ENCODE measurements at places on chromosomes 6 and 20. TPM values are rescaled to one million over a fixed set of nuclear protein-coding genes. Genes with fewer than 3 reads are reported as not detected.

TMEM170B gene
- 2.1 TPM for total RNA-seq

GRCh38 chr6:47268572-47269187, 41.0 kb downstream of the TNFRSF21 start:
- DNase-seq, result no peak

- DNase-seq, result no peak
Measured at GRCh38 chr20:53891306-53891894, 179.0 kb downstream of the BCAS1 start.

DNA sequence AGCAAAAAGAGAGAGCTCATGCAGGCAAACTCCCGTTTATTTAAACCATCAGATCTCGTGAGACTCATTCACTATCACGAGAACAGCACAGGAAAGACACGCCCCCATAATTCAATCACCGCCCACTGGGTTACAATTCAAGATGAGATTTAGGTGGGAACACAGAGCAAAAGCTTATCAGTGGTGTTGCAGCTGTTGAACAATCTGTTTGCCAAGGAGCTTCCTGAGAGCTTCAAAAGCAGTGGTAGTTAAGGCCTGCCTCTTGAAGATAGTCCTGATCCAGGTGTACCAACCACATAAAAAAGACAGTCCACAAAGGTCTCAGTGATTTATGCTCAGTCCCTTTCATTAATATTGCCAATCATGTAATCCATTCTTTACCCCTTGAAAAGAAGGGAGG, 269.4 kb upstream of the IRAK1BP1 start:
- DNase-seq, result no peak

GRCh38 chr6:106063448-106063850, 22.7 kb upstream of the PRDM1 start:
- no peak for DNase-seq

- no peak for DNase-seq
Measured at GRCh38 chr6:14274546-14275492, 157.2 kb downstream of the CD83 start.

DNA sequence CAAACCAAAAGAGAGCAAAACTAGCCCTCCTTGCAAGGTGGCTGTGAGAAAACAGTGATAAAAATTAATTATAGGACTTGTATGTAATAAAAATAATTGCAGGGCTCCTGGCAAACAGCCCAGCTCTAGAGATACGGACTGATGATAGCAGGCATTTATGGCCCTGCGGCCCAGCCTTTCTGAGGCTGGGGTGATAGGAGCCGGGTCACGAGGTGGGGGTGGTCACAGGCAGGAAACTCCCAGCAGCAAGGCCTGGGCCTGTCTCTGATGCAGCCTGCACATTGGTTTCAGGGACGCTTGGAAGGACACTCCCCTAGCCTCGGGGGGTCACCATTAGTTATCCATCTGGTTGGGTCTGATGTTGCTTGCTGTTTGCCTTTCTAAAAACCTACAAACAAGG, 18.7 kb upstream of the TTPAL start:
- no peak for DNase-seq

SMLR1 gene
- 0.53 TPM for total RNA-seq

GRCh38 chr6:14524319-14524718, 406.7 kb downstream of the CD83 start:
- no peak for DNase-seq

OVOL2 gene
- 17.5 TPM for total RNA-seq

DNA sequence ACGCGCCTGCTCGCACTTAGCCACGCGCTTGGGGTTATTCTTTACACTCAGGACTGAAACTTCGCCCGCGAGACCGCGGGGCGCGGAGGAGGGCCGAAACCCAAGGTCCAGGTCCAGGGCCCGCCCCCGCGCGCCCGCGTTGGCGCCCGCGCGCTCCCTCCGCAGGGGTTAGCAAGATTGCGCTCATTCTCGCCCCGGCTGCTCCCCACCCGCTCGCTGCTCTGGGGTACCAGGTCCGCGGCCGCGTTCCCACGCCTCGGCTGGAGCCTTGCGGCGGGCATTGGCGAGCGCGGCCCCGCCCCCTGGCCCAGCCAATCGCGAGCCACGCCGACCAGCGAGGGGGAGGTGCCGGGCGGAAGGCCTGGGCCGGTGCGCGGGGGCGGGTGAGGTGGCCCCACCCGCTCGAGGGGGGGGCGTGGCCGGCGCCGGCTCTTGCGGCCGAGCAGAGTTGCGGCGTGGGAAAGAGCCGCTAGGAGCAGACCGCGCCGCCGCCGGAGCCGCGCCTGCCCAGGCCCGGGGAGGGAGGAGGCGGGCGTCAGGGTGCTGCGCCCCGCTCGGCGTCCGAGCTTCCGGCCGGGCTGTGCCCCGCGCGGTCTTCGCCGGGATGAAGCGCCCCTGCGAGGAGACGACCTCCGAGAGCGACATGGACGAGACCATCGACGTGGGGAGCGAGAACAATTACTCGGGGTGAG, at the start of gene HEY2:
Gene HEY2, plus strand, starts transcription at position 460 of the 692 bp plus-strand sequence. Its CDS starts 145 bp downstream, at position 605.
- peak; percentile 96 for DNase-seq

DNA sequence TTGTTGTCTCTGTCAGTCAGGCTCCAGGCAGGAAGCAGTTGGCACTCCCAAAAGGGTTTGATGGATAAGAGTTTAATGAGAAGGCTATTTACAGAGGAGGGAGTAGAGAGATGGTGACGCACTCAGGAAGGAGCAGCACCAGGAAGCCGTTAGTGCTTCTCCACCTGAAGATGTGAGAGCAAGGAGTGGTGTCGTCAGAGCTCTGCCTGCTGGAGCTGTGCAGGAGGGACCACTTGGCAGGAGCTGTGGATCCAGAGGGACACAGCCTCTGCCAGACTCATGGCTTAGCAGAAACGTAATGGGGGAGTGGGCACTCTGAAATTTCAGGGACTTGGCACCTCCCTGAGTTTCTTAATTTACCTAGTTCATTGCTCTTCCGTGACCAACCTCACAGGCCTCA, 16.8 kb downstream of the DAAM2 start:
- no peak for DNase-seq

ABCC10 gene
- 46.5 TPM for total RNA-seq

- DNase-seq, result no peak
Measured at GRCh38 chr6:166032366-166033200, 135.1 kb downstream of the TBXT start.

DNA sequence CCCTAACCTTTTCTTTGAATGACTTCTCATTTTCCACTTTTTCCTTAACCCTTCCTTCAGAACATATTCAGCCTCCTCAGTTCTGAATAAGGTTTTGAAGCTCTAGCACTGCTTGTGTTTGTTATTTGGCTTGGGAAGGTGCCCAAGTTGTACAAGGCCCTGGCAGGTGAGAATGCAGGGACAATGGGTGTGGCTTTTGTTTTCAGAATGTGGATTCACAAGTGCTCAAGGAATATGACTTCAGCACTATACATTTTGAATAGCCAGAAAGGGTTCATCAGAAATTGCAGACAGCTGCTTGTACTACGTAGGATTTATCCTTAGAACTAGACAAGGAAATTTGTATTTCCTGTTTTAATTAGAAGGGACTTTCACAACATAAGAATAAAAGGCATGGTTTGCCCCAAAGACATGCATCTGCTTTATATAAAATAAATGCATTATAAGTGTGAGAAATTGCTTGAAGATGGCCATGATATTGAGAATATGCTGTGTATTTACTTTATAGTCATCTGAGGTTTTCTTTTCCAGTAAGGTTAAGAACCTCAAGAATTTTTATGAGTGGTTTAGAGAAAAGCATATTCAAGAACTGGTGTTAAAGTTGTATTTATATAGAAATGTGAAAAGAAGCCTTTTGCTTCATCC, 29.3 kb upstream of the PRDM1 start:
- no peak for DNase-seq

DNA sequence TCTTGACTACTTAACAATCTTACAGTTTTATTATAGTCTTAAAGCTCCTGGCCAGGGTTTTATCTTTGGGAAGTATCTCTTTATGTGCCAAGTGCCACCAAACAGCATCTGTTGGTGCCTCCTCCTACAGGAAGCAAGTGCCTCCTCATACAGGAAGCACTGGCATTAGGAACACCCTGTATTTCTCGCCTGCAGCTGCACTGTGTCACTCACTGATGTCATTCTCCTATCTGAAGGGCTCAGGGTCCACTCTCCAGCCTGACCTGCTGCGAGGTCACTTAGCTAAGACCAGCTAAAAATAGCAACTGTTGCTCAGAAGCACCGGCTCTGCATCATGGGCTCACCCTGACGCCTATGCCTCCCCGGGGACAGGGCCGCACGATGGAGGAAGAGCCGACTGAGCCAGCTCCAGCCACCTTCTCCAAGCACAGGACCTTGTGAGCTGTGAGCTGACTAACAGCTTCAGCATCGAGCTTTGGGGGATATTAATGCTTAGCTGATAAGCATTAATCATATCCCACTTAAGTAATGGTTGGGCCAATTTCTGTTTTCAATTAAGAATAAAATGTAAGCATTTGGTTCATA, 66.3 kb upstream of the CD93 start:
- no peak for DNase-seq

HMGCLL1 gene
- total RNA-seq, result 1.9 TPM

- DNase-seq, result no peak
Measured at GRCh38 chr6:86511962-86512361, 425.4 kb upstream of the HTR1E start.

DNA sequence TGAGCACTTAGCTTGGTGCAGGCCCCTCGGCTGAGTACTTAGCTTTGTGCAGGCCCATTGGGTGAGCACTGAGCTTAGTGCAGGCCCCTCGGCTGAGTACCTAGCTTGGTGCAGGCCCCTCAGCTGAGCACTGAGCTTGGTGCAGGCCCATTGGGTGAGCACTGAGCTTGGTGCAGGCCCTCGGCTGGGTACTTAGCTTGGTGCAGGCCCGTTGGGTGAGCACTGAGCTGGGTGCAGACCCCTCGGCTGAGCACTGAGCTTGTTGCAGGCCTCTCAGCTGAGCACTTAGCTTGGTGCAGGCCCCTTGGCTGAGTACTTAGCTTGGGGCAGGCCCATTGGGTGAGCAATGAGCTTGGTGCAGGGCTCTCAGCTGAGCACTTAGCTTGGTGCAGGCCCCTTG, 387.1 kb downstream of the THBS2 start:
- peak; percentile 52 for DNase-seq

PNPLA1 gene
- not detected for total RNA-seq

NOX3 gene
- total RNA-seq, result not detected

DNA sequence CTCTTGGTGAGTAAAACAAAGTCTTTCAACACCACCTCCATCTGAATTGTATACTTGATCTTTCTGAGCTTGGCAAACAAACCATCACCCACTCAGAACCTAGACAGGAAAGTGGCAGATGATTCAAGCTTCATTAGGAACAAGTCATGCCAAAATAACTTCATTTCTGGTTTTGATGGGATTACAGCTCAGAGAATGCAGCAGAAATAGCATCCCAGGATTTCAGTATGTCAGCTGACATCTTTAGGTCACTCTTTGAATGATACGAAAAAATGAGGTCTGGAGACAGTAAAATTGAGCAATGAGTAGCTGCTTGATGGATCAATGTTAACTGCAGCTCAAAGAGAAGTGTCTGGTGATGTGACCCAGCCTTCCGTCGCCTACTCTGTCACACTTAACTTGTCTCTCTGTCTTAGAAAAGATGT, 92.4 kb downstream of the GJA10 start:
- no peak for DNase-seq

DNA sequence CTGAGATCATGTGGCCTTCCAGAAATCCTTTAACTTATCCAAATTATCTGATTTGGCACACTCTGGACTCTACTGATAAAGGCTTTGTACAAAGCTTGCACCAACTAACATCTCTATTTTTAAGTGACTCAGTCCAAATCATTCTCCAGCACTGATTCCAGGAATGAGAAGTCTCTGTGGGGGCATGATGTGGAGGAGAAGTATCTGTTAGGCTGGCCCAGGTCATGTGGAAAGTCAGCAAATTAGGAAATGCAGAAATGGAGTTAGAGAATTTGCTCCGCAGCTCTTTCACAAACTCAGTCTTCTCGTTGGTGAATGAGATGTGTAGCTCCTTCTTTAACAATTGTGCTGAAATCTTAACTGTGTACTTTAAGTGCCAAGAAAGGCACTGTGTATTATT, 165.7 kb downstream of the ZNF217 start:
- no peak for DNase-seq

SIRPB1 gene
- total RNA-seq, result 0.95 TPM

- DNase-seq, result peak; percentile 55
Measured at GRCh38 chr20:35008411-35009342, 53.0 kb downstream of the MYH7B start.

GRCh38 chr6:28772480-28773381, 151.1 kb downstream of the TRIM27 start:
- DNase-seq, result no peak

DNA sequence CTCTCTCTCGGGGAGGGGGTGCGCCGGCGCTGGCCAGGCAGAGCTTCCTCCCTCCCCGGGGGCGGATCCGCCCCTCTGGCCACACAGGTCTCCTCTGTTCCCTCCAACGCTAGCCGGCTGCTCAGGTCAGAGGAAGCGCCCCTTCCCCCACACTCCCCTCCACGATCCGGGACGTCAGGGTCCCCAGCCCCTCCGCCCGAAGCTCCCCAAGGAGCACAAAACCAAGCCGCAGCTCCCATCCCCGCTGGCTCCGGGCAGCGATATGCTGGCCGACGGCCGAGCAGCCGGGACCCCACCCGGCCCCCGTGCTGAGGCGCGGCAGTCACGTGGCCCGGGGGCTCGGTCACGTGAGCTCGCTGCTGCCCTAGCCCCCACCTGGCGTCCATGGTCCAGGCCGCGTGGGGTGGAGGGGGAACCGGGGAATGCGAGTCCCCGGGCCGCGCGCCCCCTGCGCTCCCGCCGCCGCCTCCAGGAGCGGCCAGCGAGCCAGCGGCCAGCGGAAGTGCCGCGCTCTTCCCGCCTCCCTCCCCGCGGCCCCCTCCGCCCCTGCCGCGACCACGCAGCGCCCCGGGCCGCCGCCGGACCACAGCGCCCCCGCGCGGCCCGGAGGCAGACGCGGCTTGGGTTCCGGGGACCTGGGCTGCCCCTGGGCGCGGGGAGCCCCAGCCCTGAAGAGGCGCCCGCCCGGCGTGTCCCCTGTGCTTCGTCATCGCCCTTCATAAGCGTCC, at the start of gene SLC35B2:
Gene SLC35B2, minus strand, starts transcription at position 504 of the 728 bp plus-strand sequence. Its CDS starts 118 bp downstream, at position 386.
- DNase-seq, result peak; percentile 86

- no peak for DNase-seq
Measured at GRCh38 chr6:110635096-110635495, 158.7 kb upstream of the SLC22A16 start.

LPIN3 gene
- 17.5 TPM for total RNA-seq

FILIP1 gene
- 2.0 TPM for total RNA-seq

GRCh38 chr6:125835221-125835744, 44.5 kb downstream of the NCOA7 start:
- no peak for DNase-seq

GRCh38 chr20:32329817-32330554, 28.1 kb upstream of the ASXL1 start:
- no peak for DNase-seq

DBNDD2 gene
- total RNA-seq, result 12.8 TPM

METTL24 gene
- total RNA-seq, result 10.0 TPM

HM13 gene
- total RNA-seq, result 246 TPM

- no peak for DNase-seq
Measured at GRCh38 chr6:75208298-75209183, 2.7 kb upstream of the COL12A1 start.

DNA sequence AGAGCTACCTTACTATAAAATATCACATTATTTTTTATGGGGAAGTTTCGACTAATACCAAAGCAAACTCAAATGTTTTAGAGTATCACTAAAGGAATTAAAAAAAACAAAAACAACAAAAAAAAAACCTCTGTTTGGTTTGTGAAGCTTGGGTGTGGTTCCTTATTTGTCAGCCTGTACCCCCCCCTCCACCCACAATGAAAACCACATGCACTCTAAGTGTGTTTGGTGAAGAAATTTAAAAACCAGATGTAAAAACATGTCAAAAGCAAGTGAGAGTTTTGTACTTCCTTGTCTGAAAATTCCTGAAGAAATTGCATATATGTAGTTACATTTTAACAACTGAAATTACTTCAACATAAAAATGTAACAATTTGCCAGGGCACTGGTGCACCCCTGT, 3.1 kb downstream of the STK38 start:
- no peak for DNase-seq

DST gene
- 139 TPM for total RNA-seq
